ENCODE measurements at places on chromosomes 1 and 21. TPM values are rescaled to one million over a fixed set of nuclear protein-coding genes. Genes with fewer than 3 reads are reported as not detected.

DNA sequence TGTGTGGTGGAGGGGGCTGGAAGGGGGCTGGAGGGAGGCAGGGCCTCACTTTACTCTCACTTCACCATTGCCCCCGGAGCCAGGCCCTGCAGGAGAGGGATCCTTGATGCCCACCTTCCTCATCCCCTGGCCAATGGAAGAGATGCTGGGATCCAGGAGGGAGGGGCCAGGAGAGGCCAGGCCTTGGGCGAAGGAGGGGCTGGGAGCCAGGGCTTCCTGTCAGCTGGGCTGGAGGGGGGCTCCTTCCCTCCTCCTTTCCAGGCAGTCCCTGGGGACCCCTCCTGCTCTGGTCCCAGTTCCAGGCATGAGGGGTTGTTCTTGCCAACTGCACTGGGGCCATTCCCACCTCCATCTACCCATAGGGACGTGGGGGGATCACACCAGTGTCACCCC lies 5.7 kb downstream of the AHDC1 start:
- no peak for DNase-seq

DNA sequence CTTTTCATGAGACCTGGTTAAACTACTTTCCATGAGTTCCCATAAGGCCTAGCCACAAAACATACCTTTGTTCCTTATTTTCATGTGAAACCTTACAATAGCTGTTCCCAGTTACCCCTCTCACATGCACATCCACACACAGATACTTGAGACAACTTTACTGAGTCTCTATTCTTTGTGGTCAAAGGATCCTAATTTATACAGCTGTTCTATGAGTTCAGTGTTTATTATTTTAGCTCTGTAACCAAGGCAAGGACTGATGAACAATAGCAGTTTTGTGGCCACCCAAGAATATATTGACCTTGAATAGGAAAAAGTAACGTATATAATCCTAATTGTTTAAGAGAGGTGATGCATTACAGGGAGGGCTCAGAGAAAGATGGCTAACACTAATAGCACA lies 160.5 kb upstream of the CACYBP start:
- DNase-seq, result no peak

DNA sequence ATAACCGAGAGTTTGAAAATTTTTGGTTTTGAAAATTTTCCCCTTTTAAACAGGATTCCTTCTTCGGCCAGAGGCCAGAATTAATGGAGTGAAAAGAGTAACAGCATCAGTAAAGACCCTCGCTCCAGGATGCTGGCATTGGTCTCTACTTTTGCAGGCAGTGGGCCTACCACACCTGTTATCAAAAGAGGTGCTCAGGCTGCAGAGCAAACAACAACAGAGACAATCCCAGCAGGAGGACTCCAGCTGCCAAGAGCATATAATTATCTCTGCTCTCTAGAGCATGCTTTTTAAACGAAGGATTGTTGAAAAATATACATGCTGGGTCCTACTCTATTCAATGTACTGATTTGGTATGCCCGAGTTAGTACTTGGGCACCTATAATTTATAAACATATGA lies 1048.5 kb downstream of the PLA2G4A start:
- DNase-seq, result no peak

GRCh38 chr1:54995835-54996234 lies 2.9 kb upstream of the BSND start:
- no peak for DNase-seq

DNA sequence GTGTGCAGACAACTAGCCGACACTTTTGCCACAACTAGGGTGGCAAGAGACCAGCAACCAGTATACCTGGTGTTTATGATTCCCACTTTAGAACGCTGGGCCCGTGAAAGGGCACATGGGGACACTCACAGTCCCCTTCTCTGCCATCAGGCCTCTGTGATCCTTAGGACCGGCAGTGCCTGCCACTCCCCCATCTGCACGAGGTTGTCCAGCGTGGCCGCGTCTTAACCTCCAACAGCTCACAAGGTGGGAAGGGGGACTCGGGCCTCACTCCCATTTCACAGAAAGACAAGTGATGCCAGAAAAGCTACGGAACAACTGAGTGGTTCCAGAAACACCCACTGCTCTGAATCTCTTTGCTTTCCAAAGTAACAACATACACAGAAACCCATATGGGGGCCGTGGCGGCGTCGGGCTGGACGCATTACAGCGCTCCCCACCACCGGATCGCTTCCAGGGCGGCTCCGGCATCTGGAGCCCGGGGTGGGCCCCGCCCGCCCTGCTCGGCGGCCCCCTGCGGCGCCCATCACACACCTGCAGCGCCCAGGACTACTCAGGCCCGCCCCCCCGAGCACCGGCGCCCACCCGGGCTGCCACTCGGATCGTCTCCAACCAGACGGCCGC lies 1.0 kb downstream of the ZNF496 start:
- no peak for DNase-seq

DNA sequence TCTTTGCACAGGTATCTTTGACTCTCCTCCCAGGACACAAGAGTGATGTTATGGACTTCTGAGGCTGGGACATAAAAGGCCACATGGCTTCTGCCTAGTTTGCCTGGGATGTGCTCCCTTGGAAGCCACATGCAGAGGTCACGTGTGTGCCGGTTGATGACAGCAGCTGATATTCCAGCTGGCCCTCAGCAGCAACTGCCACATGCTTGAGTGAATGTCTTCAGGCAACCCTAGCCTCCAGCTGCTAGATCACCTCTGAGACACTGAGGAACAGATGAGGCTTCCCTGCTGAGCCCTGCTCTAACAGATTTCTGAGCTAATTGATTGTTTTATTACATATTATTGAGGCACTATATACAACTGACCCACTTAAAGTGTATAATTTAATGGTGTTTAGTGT lies 11.6 kb upstream of the AKR7A3 start:
- no peak for DNase-seq

DNA sequence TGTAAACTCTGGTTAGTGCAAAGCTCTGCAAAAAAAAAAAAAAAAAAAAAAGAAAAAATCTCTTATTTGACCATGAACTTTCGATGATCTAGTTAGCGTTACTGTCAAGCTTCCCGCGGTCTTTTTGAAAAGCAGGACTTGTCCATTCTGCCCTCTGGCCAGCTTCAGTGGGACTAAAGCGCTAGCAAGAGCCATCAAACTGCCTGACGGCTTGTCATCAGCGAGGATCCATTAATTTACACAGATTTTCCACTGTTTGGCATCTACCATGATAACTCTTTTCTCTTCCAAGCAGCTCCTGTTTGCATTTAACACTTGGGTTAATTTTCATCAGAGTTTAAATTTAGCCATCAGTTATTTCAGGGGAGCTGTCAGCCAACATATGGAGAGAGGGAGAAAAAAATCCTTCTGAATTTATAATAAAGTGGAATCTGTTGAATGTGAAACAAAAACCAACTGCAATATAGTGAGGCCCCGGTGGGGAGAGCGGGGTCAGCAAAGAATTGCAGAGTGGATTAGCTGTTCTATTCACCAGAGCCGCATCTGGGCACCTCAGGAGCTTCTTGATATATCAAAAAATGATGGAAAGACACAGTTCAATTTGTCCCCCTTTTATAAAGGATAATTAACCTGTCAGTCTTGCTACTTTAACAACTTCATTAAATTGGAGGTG lies 298.2 kb downstream of the SPATA17 start:
- no peak for DNase-seq

- no peak for DNase-seq
Measured at GRCh38 chr1:155093911-155094621, 15.4 kb downstream of the EFNA3 start.

- DNase-seq, result no peak
Measured at GRCh38 chr1:18058206-18058921, 49.2 kb upstream of the IGSF21 start.

- DNase-seq, result no peak
Measured at GRCh38 chr1:30191154-30191702, 532.2 kb downstream of the MATN1 start.

- no peak for DNase-seq
Measured at GRCh38 chr1:85607921-85608265, 27.3 kb downstream of the CCN1 start.

DNA sequence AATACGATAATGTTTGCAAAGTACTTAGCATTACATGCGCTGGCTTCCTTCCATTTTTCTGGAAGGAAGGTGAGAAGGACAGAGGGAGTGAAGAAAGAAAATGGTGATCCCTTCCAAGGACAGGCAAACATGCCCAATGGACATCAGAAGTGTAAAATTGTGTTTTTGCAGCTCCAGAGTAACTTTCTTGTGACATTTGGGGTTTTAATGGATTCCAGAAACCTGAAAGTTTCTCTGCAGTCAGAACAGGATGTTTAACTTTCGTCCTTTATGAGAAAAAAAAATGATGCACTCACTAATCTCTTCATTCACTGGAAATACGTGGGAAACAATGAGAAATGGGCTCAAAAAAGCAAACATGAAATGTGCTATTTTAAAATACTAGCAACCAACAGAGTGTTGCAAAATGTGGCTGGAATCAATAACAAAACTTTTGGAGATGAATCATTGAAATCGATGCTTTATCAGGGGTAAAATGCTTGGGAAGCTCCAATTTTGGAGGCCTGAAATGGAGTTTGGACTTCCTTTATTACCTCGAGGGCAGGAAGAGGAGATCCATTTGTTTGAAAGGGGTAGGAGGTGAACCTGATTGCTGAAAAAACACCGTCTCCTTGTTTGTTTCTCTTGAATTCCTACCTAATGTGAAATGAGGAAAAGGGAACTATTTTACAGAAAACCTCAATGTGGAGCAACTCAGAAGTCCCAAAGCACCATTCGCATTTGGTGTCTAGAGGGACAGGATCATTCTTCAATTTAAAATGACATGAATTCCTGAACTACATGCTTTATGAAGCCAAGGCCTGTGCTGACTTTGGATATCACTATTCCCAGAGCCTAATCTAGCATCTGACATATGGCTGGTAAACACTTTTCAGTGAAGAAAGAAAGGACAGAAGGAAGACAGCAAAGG lies 129.5 kb downstream of the TRABD2B start:
- no peak for DNase-seq

- no peak for DNase-seq
Measured at GRCh38 chr1:244712669-244713068, 59.7 kb downstream of the DESI2 start.

- DNase-seq, result no peak
Measured at GRCh38 chr1:193131266-193131860, 9.5 kb downstream of the CDC73 start.

DNA sequence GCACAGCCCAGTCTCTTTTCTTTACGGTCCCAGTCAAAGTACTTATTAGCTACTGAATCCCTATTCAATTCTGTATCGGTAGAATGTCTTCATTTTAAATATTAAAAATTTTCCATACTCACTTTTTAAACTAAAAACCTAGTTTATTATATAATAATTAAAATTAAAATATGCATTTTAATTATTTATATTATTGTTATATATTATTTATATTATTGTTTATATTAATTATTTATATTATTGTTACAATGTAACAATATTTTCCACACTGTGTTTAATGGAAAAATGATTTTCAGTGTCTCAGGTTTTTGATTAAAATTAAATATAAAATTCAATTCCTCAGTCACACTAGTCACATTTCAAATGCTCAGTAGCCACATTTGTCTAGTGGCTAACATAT lies 18.2 kb upstream of the PPP2R5A start:
- DNase-seq, result no peak

GRCh38 chr1:14767075-14767474 lies 168.6 kb downstream of the KAZN start:
- no peak for DNase-seq

- DNase-seq, result no peak
Measured at GRCh38 chr1:42817440-42817767, 207 bp upstream of the SVBP start.

GRCh38 chr1:7281821-7282220 lies 489.3 kb upstream of the VAMP3 start:
- no peak for DNase-seq

- peak; percentile 55 for DNase-seq
Measured at GRCh38 chr1:30331415-30332065, 391.8 kb downstream of the MATN1 start.

- no peak for DNase-seq
Measured at GRCh38 chr1:232988572-232989040, 38.2 kb downstream of the NTPCR start.

- DNase-seq, result no peak
Measured at GRCh38 chr1:179995576-179995975, 41.0 kb downstream of the CEP350 start.

GRCh38 chr1:51551848-51552296 lies 32.8 kb upstream of the EPS15 start:
- no peak for DNase-seq

DNA sequence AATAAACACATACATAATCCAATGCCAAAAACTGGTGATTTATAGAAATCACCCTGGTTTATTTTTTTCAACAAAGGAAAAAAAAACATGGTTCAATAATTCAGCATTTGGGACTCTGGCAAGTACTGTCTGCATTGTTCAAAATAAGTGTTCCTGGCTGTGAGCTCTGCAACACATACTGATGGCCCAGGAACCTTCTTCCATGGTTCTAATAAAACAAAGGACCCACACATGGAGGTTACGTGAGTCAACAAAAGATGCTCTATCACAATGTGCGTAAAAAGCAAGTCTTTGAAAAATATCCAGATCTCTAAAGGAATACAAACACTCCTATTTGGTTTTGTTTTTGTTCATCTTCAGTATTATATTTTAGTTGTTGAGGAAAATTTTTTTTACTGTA lies 37.9 kb upstream of the C1orf198 start:
- DNase-seq, result no peak

DNA sequence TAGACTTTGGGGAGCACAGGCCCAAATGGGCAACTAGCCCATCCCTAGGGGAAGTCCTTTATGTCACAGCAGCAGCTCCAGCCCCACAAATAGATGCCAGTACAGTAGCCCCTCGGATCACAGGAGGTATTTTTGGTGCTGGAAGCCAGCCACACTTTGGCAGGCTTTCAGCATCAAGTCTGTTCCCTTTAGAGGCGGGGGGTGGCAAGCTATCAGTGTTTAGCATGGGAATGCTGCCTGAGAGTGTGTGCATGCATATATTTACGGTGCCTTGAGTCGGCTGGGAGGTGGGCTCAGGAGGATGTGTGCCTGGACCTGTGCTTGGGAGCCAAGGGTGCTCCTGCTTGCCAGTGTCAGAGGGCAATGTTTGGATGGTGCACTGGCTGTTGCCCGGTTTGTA lies 3.5 kb upstream of the PLXNA2 start:
- DNase-seq, result peak; percentile 65

GRCh38 chr1:160357286-160358002 lies 9.4 kb upstream of the NHLH1 start:
- DNase-seq, result no peak

GRCh38 chr1:112674440-112674985 lies at the start of gene MOV10:
MOV10 (plus strand) TSS chr1:112674659; CDS start chr1:112674913, 254 bp downstream.
- DNase-seq, result peak; percentile 87

- DNase-seq, result no peak
Measured at GRCh38 chr1:77234943-77235342, 15.7 kb upstream of the PIGK start.

- no peak for DNase-seq
Measured at GRCh38 chr21:15005391-15005790, 59.4 kb downstream of the NRIP1 start.

The TRABD2B gene
- total RNA-seq, result 3.4 TPM

The INSRR gene
- total RNA-seq, result 0.24 TPM

The CHIA gene
- total RNA-seq, result not detected

The CD2 gene
- total RNA-seq, result 0.75 TPM

The INAVA gene
- total RNA-seq, result 0.27 TPM

The SUSD4 gene
- 6.4 TPM for total RNA-seq

The TNFSF4 gene
- total RNA-seq, result 0.22 TPM

The OR14K1 gene
- total RNA-seq, result not detected

The ABCG1 gene
- 6.3 TPM for total RNA-seq

Data from cardiac septum (tissue), 1 donor.